ENCODE measurements at places on chromosomes 2 and 18. TPM values are rescaled to one million over a fixed set of nuclear protein-coding genes. Genes with fewer than 3 reads are reported as not detected.

The SPATA3 gene
- total RNA-seq = not detected

The TCF23 gene
- total RNA-seq = not detected

GRCh38 chr2:136297994-136298393, 180.0 kb upstream of the CXCR4 start:
- DNase-seq = no peak

- DNase-seq = no peak
These were observed 10.8 kb downstream of the BUB1 start for GRCh38 chr2:110667071-110667470.

The CCDC150 gene
- total RNA-seq = 0.56 TPM

- DNase-seq = no peak
These were observed 57.9 kb upstream of the SOS1 start for GRCh38 chr2:39178756-39179155.

DNA sequence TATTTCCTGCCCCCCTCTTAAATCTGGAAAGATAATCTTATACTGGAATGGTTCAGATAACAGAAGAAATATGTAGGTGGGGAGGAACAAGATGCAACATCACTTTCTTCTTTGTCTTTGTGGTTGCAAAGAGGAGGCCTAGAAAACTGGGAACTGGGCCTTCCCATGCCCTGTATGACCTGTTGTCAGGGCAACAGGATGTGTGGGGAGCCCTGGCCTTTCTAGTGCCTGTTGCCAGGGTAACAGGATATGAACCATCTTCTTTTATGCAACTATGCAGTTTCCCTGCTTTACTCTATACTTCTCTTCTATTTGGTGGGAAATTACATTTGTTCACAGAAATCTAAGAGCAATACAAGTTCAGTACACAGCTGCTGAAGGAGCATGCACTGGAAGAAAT, 79.8 kb upstream of the PDE1A start:
- DNase-seq = no peak

- DNase-seq = no peak
These were observed 1.1 kb downstream of the COBLL1 start for GRCh38 chr2:164840458-164840929.

DNA sequence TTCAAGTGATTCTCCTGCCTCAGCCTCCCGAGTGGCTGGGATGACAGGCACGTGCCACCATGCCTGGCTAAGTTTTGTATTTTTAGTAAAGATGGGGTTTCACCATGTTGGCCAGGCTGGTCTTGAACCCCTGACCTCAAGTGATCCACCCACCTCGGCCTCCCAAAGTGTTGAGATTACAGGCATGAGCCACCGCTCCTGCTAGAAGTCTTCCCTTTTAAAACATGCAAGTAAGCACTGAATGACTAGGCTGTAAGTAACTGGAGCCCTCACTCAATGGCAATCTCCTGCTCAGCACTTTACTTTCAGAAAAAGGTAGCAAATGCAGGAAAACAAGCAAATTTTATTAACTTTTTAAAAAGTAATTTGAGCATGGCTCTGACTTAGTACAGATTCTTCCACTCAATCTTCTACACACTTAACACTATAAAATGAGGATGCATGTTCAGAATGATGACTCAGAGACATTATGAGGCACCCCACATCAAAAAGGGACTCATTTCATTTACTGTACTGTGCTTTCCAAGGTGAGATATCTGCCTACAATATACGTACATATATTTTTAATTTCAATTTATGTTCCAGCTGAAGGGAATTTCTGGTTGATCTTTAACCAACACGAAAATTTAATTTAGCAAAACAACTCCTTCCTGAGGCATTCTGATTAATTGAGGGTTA, 6.6 kb upstream of the NCK2 start:
- no peak for DNase-seq

- no peak for DNase-seq
These were observed 216.7 kb downstream of the TMEM163 start for GRCh38 chr2:134502104-134502503.

The LIMS4 gene
- 2.9 TPM for total RNA-seq

- no peak for DNase-seq
These were observed 112.2 kb upstream of the NT5C1B start for GRCh38 chr2:18701546-18701945.

The PRSS56 gene
- total RNA-seq = not detected

The ASXL3 gene
- total RNA-seq = 4.8 TPM

GRCh38 chr2:226915846-226916360, 80.0 kb downstream of the RHBDD1 start:
- DNase-seq = no peak
